ENCODE measurements at places on chromosomes 1 and 21.

DNA sequence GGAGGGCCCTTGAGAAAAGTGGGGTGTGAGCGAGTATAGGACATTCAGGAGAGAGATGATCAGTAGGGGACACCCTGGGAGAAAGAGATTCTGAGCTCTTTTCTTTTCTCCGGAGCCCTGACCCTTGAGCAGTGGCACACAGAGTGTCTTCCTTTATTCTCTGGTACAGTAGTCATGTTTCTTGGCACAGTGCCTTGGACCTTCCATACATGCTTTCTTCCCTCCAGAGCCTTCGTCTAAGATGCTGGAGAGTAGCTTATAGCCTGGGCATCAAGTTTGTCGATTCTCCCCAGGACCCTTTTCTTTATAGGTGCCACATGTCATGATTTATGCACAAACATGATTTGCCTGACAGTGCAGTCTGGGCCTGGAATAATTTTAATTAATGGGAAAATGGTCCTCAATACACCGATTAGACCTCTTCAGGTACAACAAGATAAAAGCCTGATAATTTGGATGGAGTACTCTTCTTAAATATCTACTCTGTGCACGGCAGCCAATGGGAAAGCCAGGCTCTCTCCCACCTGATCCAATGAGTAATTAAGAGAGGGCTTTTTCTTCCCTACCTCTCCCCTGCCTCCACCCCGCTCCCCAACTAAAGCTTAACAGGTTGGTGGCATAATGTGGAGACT, at the start of gene TBX19:
TBX19 (plus strand) TSS at position 582 of the 632 bp plus-strand sequence. CDS start 214 bp downstream, outside the sequence.
- DNase-seq = no peak

DNA sequence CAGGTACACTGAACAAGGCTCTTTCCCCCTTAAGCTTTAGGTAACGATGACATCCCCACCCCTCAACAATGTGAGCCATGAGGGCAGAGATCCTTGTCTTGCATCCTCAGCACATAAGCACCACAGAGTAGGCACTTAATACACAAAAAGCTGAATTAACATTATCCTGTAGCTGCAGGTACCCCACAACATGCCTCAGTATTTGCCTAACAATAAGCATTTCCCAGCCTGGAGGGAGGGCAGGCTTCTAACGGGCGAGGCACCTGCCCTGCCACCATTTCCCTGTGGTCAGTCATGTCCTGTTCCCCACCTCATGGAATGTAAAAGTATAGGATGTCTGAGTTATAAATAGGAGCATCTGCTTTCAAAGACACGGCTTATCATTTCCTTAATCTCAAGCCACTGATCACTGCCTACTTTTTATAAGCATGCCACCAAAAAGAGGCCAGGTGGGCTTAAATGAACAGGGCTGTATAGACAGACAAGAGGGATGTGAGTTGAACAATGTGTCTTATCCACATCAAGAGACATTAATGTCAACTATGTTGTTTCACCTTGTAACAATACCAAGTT, 3.4 kb downstream of the CAPZB start:
- no peak for DNase-seq

DNA sequence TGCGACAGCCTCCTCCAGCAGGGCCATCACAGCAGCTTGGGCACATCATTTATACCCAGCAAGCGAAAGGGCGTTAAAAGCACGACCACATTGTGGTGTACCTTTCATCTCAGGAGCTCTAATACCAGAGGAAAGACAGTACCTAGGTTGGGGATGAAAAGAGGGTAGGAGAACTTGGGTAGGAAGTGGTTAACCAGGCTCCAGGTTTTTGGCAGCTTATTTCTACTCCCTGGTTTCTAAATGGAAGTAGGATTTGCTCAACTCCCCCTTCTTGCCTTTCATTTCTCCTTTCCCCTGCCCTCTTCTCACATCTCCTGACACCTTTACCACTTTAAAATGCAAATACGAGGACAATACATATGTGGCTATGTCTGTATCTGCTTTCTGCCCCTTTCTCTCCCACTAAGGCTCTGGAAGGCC, 30.2 kb downstream of the FAM177B start:
- DNase-seq = no peak

DNA sequence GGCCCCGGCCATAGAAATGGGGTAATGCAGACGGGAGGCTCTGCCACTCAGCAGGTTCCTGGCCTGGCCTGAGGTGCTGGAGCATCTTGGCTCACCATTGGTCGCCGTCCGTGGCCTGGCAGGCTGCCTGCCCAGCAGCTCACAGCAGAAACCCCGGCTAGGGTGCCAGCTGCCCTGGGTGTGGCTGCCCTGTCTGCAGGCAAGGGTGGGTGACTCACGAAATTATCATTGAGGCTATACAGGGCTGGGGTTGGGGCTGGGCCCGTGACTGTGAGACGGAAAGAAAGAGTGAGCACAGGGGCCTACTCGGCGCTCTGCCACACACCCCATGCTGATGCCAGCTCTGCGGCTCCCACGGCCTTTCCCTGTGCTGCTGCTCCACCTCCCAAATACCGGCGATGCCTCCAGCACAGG, 8.0 kb upstream of the PKP1 start:
- DNase-seq = no peak

DNA sequence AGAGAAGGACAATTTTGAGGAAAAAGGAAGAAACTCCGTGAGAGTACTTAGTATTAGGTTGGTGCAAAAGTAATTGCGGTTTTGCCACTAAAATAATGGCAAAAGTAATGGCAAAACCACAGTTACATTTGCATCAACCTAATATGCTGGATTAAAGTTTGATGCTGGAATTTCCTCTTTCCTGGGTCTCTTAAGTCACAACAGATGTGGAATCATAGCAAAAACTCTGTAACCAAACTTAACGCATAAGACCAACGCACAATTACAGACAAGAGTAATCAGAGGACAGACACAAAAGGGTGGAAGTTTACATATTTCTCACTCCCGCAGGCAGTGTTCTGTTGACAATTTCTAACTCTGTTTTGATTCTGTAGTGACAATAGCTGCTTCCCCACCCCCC, 182.4 kb downstream of the BACH1 start:
- no peak for DNase-seq

- no peak for DNase-seq
Measured at GRCh38 chr1:244080343-244080929, 29.4 kb downstream of the ZBTB18 start.

DNA sequence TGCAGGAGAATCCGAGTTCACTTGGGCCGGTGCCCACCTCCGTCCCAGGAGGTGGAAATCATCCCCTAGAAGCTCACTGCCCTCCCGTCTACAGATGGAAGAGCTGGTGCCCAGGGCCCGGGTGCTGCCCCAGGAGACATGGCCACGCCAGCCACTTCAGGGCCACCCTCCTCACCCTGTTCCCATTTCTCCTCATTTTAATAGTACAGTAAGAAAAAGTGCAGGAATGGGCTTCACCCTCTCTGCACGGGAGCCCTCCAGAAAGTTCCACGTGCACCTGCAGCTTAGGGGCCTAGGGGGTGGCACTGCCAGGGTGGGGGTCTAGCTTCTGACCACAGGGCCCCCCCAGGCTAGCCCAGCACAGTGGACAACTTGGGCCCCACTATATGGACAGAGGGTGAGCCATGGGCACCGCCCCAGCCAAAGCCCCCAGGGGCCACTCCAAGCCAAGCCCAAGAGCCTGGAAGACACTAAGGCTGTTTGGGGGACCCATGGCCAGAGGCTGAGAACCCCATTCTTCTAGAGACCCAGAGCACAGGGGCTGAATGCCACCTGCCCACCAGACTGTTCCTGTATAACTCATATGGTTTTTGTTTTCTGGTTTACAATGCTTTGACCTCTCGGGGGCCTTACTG, 3.4 kb upstream of the FTCD start:
- no peak for DNase-seq

DNA sequence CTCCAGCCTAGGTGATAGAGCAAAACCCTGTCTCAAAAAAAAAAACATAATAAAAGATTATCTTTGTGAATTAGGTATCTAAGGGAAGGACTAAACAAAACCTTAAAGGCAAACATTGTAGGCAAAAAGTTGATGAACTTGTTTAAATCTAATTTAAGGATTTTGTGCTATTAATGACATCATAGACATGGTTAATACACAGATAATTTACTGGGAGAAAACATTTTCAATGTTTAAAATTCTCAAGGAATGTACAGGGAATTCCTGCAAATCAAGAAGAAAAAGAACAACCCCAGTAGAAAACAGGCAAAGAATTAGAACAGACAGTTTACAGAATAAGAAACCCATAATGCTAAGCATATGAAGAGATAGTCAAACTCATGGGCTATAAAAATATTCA, 47.6 kb downstream of the ST3GAL3 start:
- no peak for DNase-seq

DNA sequence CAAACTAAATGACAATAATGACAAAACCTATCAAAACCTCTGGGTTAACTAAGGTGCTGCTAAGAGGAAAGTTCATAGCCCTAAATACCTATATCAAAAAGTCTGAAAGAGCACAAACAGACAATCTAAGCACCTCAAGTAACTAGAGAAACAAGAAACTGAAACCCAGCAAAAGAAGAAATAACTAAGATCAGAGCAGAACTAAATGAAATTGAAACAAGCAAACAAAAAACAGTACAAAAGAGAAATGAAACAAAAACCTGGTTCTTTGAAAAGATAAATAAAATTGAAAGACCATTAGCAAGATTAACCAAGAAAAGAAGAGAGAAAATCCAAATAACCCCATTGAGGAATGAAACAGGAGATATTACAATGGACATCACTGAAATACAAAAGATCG, 44.8 kb upstream of the KIAA0040 start:
- peak; percentile 42 for DNase-seq

GRCh38 chr21:42674351-42674940, 21.0 kb downstream of the PDE9A start:
- DNase-seq = no peak

DNA sequence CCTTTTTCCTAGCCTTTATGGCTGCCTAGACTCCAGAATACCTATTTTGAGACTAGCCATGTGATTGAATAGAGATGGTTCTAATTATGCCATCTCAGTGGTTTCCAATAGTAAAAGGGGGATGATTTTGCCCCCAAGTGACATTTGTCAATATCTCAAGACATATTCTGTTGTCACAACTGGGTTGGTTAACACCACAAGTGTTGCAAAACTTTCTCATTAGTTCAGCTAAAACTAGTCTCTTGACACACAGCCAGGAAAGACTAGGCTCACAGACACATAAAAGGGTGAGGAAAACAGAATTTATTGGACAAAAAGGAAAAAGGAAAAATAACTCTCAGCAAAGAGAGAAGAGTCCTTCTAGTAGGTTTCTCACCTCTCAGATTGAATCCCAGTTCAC, 39.9 kb upstream of the GBP5 start:
- DNase-seq = no peak

DNA sequence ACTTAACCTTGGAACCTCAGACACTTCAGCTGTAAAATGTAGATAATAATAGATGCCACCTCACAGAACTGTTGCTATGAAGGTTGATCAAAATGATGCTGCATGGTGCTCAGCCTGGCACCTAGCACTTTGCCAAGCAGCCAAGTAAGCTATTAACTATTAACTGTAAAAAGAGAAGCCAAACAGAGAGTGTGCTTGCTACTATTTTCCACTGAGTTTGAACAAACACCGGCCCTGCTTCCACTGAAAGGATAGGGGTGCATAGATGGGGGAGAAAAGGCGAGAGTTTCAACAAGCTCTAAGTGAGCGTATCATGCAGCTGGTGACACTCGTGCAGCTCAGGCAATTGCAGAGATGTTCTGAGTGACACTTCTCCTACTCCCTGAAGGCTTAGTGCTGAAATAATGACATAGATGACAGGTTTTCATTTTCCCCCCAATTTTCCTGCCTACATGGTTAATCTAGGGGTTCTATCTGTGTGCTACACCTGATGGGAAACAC, 78.2 kb downstream of the GPR88 start:
- no peak for DNase-seq

GRCh38 chr21:37371041-37371397, 4.4 kb downstream of the DYRK1A start:
- no peak for DNase-seq

DNA sequence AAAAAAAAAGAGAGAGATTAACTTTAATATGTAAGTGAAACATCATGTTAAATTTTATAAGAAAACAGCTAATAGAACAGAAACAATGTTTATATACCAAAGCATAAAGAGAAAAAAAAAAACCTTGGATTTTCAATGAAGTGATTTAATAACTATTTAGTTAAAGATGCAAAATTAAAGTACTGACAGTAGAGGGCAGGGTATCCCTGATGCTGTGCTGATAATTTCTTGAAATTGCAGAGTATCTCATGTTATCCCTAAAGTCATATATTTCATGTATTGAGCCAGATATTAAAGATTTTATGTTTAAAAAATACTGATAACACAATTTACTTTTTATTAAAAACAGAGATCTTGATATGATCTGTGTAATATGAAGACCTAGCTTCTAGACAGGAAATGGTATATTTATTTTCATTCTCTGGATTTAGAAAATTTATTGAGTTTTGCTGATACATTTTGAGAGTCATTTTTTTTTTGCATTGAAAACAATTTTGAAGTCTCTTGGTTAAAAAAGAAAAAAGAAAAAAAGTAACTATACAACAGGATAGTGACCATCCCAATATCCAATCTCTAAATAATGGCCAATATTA, 273.2 kb downstream of the USP25 start:
- DNase-seq = peak; percentile 34

GRCh38 chr1:113057006-113057405, 16.0 kb upstream of the LRIG2 start:
- DNase-seq = peak; percentile 28

DNA sequence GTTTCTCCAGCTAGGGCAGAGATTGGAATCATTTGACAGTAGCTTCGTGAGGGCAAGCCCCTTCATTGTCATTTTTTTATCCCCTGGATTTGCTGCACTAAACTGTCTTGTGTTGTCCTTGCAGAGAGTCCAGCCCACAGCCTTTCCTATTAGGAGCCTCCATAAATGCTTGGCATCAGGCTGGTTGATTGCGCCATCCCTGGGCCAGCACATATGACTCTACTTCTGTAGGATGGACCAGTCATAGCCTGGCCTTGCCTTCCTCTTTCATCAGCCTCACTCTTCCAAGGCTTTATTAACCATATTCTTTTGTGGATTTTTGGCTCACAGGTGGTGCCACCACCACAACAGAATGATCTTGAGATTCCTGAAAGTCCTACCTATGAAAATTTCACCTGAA, 31.4 kb downstream of the LY9 start:
- no peak for DNase-seq

GRCh38 chr1:53293123-53293522, 34.7 kb downstream of the LRP8 start:
- DNase-seq = no peak

- peak; percentile 53 for DNase-seq
Measured at GRCh38 chr1:171983584-171983983, 142.3 kb downstream of the DNM3 start.

GRCh38 chr1:39713557-39713956, 22.3 kb upstream of the HPCAL4 start:
- no peak for DNase-seq

Data from NAMALWA (cell line).